ENCODE measurements at places on chromosomes 4 and X.

- DNase-seq = no peak
Observed at GRCh38 chr4:37220685-37221084, 23.9 kb upstream of the NWD2 start.

GRCh38 chrX:47502316-47503125 lies 19.5 kb upstream of the ZNF41 start:
- no peak for DNase-seq

GRCh38 chrX:11786862-11787261 lies 28.8 kb downstream of the MSL3 start:
- DNase-seq = no peak

DNA sequence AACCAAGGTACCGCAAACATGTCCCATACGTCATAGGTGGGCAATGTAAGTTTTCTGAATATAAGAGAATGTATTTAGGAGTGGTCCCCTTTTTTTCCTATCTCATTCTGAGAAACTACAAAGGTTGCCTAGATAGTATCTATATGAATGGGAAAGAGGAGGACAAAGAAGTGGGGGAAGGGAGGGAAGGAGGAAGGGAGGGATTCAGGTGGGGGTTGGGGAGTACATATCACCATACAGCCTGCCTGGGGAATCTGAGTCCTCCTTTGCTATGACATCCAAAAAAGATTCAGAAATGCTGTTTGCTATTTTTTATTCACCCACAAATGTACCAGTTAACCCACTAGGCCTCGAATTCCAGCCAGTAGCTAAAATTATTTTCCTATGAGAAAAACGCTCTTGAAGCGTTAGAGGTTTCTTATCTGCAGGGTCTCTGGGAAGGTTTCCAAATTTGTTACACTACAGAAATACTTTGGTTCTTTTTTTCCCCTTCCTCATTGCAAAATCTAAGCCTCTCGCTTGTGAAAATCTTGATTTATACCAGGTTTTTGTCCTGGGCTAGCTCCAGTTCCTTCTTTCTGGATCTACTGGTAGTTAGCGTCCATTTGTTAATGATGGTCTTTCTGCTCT lies 212.9 kb downstream of the NSUN7 start:
- DNase-seq = no peak

DNA sequence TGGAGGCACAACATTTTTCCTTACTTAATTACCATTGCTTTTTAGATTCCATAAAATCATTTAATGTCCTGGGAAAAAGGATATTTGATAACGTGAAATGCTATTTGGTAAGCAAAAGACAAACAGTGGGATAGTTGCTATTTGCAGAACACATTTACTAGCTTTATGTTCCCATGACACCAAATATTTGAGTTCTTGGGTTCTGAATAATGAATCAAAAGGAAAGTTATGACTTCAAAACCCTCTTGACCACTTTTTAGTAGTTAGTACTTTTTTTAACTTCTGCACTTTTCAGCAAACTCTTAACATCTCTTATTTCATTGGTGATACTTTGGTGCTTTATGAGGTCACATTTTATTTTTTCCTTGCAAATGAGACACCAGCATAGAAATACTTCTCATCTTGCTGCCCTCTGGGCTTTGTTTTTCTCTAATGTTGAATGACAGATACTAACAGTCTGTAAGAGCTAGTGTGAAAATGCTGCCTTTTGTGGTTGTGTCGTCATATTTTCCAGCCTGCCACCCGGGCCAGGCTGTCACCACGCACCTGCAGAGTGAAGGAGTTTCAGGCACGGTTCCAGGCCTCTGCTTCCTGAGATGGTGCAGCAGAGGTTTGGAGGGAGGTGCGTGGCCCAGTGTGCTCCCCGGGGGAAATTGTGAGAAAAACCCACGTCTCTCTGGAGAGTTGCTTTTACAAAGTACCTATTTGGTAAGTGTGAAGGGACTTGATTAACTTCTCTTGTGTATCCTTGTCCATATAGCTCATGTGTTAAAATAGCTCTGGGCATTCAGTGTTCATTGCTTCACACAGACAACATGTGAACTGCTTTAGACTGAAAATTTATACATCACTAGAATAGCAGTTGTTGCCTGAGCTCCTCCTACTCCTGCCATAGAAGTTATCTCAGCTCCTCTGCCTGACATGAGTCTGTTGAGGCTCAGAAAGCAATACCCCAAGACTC lies 34.7 kb downstream of the MSL3 start:
- peak; percentile 24 for DNase-seq

GRCh38 chrX:31546126-31546525 lies 474.3 kb upstream of the FTHL17 start:
- DNase-seq = no peak

- no peak for DNase-seq
Observed at GRCh38 chrX:68358679-68359078, 74.6 kb downstream of the OPHN1 start.

GRCh38 chrX:20116087-20116576 lies 575 bp downstream of the MAP7D2 start:
- DNase-seq = no peak

DNA sequence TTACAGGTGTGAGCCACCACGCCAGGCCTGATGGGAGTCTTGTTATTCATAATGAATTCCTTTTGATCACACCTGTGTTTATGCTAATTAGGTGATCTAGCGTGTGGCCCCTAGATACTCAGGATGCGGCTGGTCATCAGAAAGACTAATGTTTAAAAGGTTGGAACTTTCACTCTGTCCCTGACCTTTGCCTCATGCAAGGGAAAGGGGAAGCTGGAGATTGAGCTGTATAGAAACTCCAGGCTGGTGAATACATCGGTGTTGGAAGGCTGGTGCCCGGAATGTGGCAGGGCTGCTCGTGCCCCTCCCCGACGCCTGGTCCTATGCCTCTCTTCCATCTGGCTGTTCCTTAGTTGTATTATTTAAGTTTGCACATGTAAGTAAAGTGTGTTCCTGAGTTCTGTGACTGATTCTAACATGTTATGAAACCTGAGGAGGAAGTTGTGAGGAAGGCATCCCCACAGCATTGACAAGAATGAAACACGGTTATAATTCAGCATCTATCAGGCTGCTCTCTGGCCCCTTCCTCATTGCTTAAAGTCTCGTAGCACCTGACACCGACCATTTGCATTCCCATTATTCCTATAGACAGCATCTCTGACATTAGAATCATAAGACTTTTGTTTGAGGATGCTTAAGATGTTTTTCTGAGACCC lies 28.9 kb downstream of the CASP3 start:
- DNase-seq = no peak

GRCh38 chr4:98101988-98102387 lies 41.3 kb downstream of the STPG2 start:
- no peak for DNase-seq

GRCh38 chr4:183101956-183102480 lies 3.0 kb downstream of the WWC2 start:
- no peak for DNase-seq

GRCh38 chr4:74327762-74328161 lies 19.5 kb downstream of the EPGN start:
- no peak for DNase-seq

GRCh38 chrX:49992853-49993252 lies 70.5 kb downstream of the CLCN5 start:
- no peak for DNase-seq

DNA sequence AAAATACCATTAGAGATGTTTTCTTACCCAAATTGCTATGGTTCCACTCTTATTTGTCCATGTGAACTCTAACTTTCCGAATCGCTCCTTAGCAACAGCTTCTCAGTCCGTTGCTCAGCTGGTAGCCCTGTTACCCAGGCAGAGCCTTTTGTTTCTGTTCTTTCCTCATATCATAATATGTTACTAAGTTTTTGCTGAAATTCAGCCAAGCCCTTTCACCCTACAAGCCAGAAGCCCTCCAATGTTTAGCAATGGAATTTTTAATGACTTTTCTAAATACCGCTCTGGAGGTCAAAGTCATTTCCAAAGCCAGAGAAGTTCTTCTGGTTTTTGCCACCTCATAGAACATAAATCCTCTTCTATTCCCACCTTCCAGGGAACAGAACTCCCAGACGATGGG lies 1029.5 kb downstream of the C4orf33 start:
- DNase-seq = no peak

DNA sequence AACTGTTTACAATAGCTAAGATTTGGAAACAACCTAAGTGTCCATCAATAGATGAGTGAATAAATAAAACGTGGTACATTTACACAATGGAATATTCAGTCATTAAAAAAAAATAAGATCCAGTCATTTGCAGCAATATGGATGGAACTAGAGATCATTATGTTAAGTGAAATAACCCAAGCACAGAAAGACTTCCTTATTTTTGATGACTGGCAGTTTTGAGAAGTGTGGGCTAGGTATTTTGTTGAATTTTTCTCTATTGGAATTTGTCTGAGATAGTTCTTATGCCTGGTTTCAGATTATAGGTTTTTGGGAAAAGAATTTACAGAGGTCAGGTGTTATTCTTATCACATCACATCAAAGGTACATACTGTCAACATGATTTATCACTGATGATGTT lies 293.8 kb upstream of the ARSJ start:
- no peak for DNase-seq

DNA sequence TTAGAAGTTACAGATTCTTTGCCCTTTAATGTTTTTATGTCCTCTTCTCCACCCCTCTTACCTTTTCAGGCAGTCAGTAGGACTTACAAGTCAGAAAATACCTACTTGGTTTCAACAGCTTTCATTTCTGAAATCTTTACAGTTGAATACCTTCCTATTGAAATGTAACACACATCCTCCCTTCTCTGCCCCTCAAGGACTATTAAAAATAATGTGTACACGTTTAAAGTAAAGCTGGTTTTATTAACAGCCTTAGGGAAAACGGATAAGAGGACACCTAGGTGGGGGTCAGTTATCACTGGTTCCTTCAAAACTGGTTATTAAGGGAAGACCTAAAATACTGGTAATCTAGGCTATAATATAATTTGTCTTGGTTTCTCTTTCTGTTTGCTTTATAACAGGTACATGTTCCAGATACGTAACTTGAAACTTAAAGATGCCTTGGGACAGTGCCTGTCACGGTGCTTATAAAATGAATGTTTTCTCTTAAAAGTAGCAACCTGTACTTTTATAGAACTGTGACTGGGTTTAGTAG lies 1.8 kb downstream of the CCSER1 start:
- no peak for DNase-seq

GRCh38 chr4:866761-867390 lies 40.9 kb upstream of the CPLX1 start:
- no peak for DNase-seq

DNA sequence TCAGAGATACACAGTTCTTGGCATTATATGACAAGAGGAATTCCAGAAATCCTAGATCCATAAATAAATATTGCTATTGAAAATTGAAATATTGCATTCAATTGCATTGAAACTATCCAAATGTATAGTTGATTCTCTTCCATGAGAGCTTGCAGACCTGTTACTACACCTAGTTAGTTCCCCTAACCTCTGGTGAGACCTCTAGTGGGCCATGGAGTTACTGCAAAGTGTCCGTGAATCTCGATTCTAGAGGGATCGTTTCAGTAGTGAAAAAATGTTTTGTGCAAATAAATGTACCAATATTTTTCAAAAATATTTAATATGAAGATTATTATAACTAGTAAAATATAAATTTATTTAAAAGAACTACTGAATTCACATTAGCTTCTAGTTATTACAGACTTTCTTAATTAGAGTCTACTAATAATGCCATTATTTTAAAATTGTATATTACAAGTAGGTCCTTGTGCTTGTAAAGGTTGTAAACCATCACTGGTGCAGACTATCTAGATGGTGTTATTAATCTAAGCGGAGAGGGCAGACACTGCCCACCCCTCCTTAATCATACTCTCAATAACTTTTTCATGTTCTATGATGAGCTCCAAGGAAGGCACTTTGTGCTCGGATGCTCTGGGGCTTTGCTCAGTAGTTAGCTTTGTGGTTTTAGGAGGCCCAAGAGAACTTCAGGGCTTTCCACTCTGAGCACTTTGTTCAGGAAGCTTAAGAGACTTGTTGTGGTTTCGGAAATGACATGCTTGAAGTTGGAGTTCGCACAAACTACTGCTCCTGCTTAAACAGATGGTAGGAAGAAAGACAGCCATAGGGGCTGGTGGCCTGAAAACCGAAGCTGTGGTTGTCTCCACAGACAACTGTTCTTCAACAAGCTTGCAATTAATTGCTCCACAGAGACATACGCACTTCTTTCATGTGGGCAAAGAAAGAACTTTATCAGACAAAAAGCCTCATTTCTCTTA lies 42.8 kb downstream of the IL21 start:
- peak; percentile 32 for DNase-seq

DNA sequence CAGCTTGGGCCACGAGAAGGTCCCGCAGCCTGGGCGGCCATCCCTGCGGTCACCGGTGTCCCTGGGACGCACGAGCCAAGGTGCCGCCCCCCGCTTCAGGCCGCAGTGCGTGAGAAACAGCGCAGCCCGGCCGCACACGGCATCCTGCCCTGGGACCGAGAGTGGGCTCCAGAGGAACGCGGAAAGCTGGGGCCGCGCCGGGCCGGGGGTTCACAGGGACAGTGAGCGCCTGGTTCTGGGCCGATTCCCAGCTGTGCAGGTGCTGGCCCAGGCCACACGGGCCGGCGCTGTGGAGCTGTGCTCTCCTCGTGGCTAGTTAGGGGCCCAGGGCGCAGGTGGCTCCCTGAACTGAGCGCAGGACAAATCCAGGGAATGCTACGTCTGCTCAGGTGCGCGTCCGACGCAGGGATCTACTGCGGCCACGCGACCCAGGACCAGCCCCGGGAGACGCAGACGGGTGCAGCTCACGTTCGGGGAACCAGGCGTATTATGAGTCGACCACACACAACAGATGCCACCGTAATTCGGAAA lies 25.8 kb upstream of the GTPBP6 start:
- no peak for DNase-seq

DNA sequence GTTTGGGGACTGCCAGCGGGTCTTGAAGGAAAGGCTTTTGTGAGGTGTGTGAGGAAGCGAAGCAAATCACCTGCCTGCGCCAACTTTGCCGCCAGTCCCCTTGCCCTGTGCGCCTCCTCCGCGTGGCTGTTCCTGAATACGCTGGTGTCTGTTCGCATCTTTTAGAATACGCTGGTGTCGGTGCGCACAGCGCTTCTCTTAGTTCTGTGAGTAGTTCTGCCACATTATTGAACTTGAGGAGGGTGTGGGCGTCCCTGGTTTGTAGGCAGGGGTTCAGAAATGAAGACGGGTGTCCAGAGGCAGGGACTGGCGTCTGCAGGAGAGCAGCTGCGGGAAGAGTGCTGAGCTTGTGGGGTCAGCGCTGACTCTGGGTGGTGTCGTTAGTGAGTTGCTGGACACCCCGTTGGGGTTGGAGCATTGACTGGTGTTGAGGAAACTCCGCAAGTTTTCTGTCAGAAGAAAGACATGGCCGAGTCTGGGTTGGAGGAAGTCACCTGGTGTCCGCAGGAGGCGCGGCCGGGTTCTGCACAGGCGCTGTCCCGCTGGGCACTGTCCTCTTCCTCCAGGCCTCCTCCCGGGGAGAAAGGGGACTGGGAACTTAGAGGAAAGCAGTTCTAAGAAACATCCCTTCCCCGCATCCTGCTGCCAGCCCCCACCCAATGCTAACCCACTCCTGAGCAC lies 930 bp downstream of the ZNF718 start:
- peak; percentile 22 for DNase-seq

GRCh38 chr4:94570558-94570957 lies 118.8 kb downstream of the PDLIM5 start:
- DNase-seq = no peak

GRCh38 chr4:136283977-136284376 lies 1248.3 kb downstream of the PCDH18 start:
- no peak for DNase-seq

All from stimulated activated CD4-positive, alpha-beta T cell treated with anti-CD3 and anti-CD28 coated beads, Interleukin-15, amount 100 ng/mL, for 1 hour (primary cell).